MG63 (cell line): ENCODE measurements at places on chromosomes 1 and 21. TPM values are rescaled to one million over a fixed set of nuclear protein-coding genes. Genes with fewer than 3 reads are reported as not detected.

GRCh38 chr1:209659909-209660308, 7.7 kb upstream of the LAMB3 start:
- no peak for DNase-seq

DNA sequence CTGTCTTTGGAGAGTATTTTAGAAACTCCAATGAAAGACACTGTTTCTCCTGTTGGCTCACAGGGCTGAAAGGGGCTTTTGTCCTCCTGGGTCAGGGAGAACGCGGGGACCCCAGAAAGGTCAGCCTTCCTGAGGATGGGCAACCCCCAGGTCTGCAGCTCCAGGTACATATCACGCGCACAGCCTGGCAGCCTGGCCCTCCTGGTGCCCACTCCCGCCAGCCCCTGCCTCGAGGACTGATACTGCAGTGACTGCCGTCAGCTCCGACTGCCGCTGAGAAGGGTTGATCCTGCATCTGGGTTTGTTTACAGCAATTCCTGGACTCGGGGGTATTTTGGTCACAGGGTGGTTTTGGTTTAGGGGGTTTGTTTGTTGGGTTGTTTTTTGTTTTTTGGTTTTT, 58.5 kb downstream of the LACTBL1 start:
- no peak for DNase-seq

- DNase-seq, result peak; percentile 33
Measured at GRCh38 chr1:145758116-145758515, 38.8 kb downstream of the CD160 start.

KDF1 gene
- total RNA-seq, result not detected in 2 replicates
